ENCODE measurements at places on chromosomes 11 and 22. TPM values are rescaled to one million over a fixed set of nuclear protein-coding genes. Genes with fewer than 3 reads are reported as not detected.

The OSBPL5 gene
- total RNA-seq, result 5.8 TPM

The PRG3 gene
- not detected for total RNA-seq

The APOL1 gene
- 1.0 TPM for total RNA-seq

The TYR gene
- not detected for total RNA-seq

The NAALADL1 gene
- 5.8 TPM for total RNA-seq

The DDIAS gene
- total RNA-seq, result 0.57 TPM

The USP28 gene
- total RNA-seq, result 41.1 TPM

The PHETA2 gene
- 2.0 TPM for total RNA-seq

The RCOR2 gene
- total RNA-seq, result 1.7 TPM

The OR6A2 gene
- 0.14 TPM for total RNA-seq

The CARD18 gene
- total RNA-seq, result not detected

The HINFP gene
- 21.9 TPM for total RNA-seq

The SYT7 gene
- total RNA-seq, result 39.9 TPM

The CWF19L2 gene
- total RNA-seq, result 17.4 TPM
